SJSA1 (cell line): ENCODE measurements at places on chromosomes 13 and 19.

- DNase-seq = no peak
Observed at GRCh38 chr19:10876459-10877240, 5.3 kb downstream of the CARM1 start.

GRCh38 chr19:9969688-9969975 is 33.3 kb upstream of the OLFM2 start:
- no peak for DNase-seq

DNA sequence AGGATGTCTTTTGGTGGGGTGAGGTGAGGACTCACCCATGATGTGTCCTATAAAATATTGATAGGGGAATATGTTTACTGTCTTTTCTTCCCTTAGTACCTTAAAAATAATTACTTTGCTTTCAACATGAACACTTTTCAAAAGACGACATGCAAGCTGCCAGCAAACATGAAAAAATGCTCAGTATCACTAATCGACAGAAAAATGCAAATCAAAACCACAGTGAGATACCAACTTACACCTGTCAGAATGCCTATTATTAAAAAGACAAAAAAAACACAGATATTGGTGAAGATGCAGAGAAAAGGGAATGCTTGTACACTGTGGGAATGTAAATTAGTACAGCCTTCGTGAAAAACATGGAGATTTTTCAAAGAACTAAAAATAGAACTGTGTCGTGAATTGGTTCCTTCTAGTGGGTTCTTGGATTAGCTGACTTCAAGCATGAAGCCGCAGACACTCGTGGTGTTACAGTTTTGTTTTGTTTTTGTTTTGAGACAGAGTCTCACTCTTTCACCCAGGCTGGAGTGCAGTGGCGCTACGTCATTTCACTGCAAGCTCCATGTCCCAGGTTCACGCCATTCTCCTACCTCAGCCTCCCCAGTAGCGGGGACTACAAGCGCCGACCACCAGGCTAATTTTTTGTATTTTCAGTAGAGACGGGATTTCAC is 160.9 kb downstream of the FGF9 start:
- no peak for DNase-seq

DNA sequence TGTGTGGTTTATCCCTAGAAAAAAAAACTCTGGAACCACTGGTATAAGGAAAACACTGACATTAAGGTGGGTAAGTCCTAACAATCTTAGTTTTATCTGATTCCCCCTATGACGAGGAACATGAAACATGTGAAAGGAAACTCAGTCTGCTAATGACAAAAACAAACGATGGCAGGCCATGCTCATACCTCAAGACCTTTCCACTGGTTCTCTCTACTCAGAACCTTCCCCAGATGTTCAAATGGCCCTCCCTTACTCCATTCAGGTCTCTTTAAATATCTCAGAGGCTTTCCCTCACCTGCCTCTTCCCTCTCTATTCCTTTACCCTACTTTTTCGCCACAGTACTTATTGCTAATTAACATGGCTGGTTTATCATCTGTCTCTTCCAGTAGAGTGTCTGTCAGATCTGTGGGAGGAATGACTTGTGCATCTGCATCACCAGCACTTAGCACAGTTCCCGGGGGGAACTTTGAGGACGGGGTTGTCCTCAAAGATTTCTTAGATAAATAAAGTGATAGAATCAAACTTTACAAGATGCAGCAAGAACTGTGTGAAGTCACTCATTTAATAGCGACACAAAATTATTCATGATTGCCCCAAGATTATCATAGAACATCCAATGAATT is 1.5 kb downstream of the TUBGCP3 start:
- no peak for DNase-seq

DNA sequence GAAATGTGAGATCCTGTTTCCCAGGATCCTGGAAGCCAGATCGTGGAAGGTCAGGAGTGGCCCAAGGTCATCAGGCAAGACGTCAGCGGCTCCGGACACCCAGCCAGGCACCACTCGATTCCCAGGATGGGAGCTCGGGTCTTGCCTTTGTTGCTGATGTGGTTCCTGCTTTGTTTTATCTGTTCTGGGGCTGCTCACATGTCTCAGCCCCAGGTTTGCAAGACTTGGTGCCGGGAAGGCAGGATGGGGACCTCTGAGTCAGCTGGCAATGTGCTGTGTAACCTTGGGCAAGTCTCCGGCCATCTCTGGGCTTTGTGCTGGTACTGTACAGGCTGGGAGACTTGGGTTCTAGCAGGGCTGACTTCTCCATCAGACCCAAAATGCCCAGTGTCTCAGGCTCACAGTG is 1.4 kb upstream of the FCHO1 start:
- DNase-seq = no peak

- no peak for DNase-seq
Observed at GRCh38 chr19:7104747-7105447, 35.4 kb downstream of the ZNF557 start.

- DNase-seq = no peak
Observed at GRCh38 chr19:50002386-50002960, 22.7 kb downstream of the VRK3 start.

- DNase-seq = no peak
Observed at GRCh38 chr19:7467009-7467989, 21.5 kb downstream of the PEX11G start.

GRCh38 chr13:79853251-79853650 is 372.3 kb downstream of the NDFIP2 start:
- no peak for DNase-seq

GRCh38 chr19:53521373-53522202 is 16.4 kb upstream of the ZNF331 start:
- no peak for DNase-seq

GRCh38 chr19:29560313-29561075 is 34.7 kb downstream of the VSTM2B start:
- DNase-seq = peak; percentile 24

GRCh38 chr19:33904681-33905080 is 108.0 kb downstream of the KCTD15 start:
- DNase-seq = no peak

DNA sequence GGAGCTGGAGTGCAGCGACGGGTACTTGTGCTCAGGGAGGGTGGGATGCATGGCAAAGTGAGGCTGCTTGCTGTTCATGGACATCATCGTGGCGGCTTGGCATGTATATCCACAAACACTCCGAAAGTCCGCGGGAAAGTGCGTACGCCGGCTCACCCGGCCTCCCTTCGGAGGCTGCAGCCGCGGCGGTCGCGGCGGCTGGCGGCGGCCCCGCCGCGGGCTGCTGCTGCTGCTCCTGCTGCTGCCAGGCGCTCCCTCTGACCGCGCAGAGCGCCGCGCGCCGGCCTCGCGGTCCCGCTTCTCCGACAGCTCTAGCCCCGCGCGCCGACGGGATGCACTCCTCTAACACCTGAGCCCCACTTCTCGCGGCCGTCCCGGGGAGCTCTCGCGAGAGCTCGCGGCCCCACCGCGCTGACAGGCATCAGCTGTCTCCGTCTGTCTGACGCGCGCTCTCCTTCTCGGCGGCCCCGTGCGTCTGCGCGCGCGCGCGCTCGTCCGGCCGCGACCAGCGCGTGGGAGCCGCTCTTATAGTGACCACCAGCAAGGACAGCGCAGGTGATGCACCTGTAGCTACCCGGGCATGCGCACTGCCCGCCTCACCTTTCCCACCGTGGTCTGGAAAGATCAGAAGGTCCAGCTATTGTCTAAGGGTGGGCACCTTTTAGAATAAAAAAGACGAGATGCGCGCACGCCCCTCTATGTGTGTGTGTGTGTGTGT is at the start of gene POU4F1:
TSS of gene POU4F1 (minus strand) at position 313 of the 718 bp plus-strand sequence. CDS start at position 87, 226 bp downstream.
- DNase-seq = peak; percentile 51

- DNase-seq = no peak
Observed at GRCh38 chr13:101451641-101452040, 834 bp upstream of the ITGBL1 start.

DNA sequence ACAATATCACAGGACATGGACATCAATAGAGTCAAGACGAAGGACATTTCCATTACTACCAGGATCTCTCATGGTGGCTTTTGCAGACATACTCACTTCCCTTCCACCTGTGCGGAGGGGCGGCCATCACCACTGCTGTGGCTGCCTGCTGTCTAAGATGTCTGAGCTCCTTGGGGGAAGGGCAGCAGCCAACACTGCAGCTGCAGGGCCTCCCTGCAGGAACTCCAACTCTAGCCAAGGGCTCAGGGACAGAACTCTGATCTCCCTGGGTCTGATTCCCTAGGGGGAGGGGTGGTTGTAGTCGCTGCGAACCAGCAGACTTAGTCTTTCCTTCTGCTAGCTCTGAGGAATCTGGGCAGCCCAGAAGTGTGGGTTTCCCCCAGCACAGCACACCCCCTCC is 78.9 kb upstream of the ANKRD10 start:
- DNase-seq = no peak

DNA sequence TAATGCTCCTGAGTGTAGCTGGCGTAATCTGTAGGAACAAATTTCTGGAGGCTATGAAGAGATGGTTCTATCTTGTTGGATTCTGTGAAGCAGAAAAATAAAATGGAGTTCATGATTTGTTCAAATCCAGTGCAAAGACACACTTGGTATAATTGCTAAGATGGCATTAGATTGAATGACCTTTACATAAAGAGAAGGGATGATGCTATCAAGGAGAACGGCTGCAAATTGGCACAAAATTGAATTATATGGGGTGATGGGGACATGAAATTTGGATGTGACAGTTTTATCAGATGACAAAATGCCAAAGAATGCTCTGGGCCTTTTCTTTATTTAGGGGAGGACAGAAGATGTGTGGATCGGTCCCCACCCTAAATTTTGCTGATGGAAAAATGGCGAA is 4.0 kb downstream of the METTL21C start:
- DNase-seq = no peak

DNA sequence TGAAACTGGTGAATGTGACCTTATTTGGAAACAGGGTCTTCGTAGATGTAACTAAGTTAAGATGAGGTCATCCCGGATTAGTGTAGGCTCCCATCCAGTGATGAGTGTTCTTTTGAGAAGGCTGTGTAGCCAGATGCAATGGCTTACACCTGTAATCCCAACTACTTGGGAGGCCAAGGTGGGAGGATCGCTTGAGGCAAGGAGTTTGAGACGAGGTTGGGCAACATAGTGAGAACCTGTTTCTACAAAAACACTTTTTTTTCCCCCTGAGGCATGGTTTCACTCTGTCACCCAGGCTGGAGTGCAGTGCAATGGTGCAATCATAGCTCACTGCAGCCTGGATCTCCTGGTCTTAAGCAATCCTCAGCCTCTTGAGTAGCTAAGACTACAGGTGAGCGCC is 36.4 kb downstream of the FBN3 start:
- no peak for DNase-seq

DNA sequence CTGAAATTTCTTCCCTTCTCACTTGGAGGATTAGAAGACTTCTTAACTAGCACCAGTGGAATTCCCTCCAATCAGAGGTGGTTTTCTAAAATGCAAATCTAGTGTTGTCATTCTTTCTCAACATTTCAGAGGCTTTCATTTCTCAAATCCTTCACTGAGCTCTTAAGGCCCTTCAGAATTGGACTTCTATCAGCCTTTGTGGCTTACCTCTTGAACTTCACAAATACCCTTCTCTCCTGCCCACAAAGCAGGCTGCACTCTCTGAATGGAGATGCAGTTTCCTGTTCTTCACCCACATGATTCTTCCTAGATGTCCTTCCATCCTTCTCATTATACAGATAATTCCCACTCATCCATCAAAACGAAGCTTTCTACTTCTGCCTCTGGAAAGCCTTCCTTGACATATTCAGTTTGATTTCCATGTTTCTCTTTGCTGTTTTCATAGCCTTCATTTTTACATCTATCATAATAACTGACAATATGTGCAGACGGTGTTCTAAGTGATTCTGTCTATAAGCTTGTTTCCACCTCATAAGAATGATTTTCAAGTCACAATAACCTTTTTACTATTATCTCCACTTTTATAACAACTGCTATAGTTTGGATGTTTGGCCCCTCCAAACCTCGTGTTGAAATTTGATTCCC is 123.1 kb upstream of the GPR12 start:
- no peak for DNase-seq

DNA sequence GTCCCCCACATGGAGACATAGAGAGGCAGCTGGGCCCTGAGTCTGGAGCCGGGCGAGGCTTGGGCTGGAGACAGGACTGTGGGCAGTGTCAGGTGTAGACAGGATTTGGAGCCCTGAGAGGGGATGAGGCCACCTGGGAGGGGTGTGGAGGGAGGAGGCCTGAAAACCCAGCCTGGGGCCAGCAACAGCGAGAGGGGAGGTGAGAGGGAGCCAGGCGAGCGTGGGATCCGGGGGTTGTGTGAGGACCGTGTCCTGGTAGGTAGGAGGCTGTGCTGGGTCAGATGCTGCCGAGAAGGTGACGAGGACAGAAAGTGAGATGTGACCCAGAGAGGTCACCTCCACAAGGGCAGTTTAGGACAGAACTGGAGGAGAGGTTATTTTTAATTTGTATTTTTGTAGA is 7.4 kb downstream of the MPND start:
- peak; percentile 40 for DNase-seq

DNA sequence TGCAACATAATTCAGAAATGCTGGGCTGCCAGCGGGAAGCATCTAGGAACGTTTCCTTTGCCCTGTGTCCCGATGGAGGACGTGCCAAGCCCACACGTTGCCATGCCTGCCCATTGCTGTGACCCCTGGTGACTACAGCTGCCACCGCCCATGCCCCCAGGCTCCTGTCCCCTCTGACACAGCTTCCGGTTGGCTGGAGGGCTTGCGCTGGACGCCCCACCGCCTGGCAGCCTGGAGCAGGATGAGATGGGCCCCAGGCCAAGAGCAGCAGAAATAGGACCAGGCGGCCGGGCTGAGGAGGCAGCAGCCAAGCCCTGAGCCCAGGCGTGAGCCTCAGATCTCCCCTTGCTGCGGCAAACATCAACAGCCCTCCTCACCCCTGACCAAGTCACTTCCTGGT is 125.9 kb downstream of the COL4A2 start:
- DNase-seq = peak; percentile 56
